ENCODE measurements at places on chromosomes 7 and 10. TPM values are rescaled to one million over a fixed set of nuclear protein-coding genes. Genes with fewer than 3 reads are reported as not detected.

- DNase-seq = peak; percentile 59
Measured at GRCh38 chr10:48634198-48634983, 29.5 kb upstream of the ARHGAP22 start.

Gene COL1A2
- total RNA-seq = 78.1 TPM

GRCh38 chr7:16559497-16560179 is 33.0 kb downstream of the LRRC72 start:
- no peak for DNase-seq

- no peak for DNase-seq
Measured at GRCh38 chr7:120862987-120863590, 5.1 kb upstream of the TSPAN12 start.

Gene FAM237B
- total RNA-seq = not detected

Gene NAT16
- total RNA-seq = not detected

GRCh38 chr7:39321909-39322498 is 244.2 kb upstream of the YAE1 start:
- no peak for DNase-seq

- no peak for DNase-seq
Measured at GRCh38 chr10:122234416-122234815, 36.7 kb upstream of the BTBD16 start.

DNA sequence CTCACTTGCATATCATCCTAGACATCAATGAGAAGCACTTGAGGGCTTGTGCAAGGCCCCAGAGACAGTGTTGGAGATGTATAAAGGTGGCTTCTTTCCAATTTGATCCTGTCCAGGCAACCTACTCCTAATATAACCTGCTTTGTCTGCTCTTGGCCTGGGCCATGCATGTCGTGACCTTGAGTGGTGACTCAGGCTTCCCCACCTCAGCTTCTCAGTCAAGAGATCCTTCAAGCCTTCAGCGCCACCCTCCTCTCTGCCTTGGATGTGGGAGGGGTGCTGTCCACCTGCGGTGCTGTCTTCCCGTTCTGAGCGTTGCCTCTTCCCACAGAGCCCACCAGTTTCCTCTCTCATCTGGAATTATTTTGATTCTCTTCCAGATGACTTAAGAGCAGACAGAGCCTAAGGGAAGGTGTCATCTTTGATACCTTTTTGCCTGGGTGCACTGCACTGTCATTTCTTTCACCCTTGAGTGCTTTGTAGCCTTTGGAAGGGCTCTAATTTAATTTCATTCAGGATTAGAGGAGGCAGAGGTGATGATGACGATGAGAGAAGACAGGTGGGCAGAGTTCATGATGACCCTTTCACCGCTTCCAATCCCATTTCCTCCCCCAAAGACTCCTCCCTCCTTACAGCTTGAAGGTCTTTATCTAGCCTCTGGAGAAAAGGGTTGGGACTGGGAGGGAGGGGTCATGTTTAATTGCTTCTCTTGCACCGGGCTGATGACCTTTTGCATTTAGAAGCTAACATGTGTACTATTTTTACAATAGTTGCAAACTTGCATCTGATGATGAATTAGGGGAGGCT is 6.9 kb downstream of the LSMEM1 start:
- DNase-seq = no peak

- DNase-seq = peak; percentile 93
Measured at GRCh38 chr10:96832721-96833219, 672 bp downstream of the LCOR start.

DNA sequence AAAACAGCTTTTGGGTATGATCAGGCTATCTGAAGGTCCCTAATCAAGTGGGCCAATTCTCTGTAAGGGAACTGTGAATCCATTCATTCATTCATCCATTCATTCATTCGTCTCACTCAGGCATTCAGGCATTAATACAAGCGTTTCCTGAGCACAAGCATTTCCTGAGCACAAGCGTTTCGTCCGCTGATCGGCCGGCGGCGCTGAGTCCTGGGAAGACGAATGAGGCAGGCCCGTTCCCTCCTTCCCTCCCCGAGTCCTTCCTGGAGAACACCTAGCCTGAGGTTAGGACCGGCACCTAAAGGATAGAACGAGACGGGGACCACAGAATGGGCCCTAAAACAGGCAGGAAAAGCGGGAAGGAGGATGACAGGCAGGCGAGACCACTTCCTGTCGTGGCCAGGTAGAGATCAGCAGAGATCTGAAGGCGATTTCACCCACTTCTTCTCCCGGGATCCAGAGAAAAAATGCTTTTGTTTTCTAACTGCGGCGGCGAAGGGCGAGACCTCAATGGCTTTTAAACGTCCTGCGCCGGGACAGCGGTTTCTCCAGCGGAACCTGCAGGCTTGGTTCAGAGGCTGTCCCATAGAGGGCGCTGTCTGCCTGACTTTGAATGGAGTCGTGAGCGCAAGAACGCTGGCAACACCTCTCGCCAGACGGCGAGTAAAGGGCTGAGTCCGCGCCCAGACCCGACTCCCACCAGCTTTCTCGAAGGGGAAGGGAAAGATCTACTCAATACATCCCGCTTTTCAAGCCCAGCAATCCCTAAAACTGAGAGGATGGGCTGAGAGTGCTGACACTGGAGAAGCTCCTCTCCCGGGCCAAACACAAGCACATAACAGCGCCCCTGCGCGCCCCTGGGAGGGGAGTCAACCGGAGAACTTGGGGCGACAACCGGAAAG is 2.9 kb upstream of the HMX3 start:
- peak; percentile 87 for DNase-seq

DNA sequence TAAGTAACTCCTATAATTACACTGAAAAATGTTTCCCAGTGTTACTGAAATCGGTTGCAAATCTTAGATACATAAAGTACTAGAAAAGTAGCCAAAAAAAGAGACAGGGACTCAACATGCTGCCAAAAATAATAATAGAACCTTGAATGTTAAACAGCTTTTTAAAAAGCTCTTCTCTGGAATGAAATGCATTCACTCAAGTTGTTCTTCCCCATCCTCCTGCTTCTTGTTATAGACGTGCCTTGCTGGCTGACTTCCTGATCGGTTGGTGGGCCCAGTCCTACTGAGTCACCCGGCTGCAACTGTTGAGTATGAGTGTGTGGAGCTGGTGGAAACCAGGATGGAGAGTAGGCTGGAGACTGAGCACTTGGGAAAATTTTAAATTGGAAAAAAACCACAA is 30.6 kb upstream of the RAPGEF5 start:
- peak; percentile 33 for DNase-seq

GRCh38 chr7:20790375-20790774 is 3.7 kb upstream of the SP8 start:
- DNase-seq = no peak

- DNase-seq = no peak
Measured at GRCh38 chr10:124735491-124736286, 8.5 kb downstream of the FAM53B start.

- DNase-seq = no peak
Measured at GRCh38 chr7:15891151-15891881, 204.8 kb upstream of the MEOX2 start.

DNA sequence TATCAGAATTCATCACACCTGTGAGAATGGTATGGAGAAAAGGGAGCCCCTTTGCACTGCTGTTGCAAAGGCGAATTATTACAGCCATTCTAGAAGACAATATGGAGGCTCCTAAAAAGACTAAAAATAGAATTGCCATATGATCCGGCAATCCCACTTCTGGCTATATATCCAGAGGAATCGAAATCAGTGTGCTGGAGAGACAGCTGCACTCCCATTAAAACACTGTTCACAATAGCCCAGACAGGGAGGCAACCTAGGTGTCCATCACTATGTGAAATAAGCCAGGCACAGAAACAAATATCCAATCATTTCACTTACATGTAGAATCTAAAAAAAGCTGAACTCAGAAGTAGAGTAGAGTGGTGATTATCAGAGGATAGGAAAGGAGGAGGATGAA is 26.0 kb upstream of the GJD4 start:
- DNase-seq = no peak

DNA sequence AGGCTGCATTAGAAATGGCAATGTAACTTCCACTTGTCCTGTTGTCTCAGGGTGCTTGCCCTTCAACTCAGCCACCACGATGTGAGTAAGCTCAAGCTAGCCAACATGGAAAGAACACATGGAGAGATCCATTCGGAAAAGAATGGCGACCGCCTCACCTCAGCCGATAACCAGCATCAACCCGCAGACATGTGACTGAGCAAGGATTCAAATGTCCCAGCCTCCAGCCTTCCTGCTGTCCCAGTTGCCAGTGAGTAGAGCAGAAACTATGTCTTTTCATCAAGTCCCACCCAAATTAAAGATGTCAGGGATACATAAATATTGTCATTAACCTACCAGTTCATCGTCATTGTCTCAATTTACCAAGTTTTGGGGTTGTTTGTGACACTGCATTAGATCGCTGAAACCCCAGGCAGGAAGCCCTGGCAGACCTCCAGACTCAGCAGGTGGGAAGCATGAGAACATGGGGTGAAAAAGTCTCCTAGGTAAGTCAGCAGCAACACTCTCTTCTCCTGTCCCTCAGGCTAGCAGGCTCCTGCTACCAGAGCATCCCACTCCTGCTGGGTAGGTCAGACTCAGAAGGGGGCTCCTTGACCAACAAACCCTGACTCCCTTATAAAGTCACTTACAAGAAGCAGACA is 67.0 kb downstream of the OSBPL3 start:
- DNase-seq = no peak

DNA sequence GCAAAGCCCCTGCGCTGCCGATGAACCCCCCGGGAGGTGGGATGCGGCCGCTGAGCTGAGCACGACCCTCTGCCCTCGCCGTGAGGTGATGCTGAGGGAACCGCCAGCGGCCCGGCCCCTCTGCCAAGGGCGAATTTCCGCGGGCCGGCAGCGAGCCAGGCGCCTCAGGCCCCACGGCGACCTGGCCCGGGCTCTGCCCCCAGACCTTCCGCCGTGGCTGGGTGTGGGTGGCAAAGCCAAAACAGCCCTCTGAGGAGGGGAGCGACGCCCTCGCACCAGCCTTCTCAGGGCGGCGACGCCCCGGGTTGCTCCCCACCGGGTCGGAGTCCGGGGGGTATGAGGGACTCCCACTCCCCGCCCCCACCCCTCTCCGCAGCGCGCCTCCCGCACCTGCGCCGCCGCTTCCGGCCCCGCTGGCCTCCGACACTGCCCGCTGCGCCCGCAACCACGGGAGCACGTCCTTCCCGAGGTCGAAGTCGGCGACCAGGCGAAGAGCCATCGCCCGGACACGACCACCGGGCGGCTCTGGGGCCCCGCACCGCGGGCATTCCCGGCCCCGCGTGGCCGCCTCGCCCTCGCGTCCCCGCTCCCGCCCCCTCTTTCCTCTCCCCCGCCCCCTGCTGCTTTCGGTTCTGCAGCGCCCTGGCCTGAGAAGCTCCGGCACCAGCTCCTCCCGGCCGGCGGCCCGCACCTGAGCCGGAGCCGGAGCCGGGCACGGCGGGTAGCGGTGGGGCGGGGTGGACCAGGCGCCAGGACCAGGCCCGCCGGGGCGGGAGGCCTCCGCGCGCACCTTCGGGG is at the start of gene GSAP:
Gene GSAP (minus strand): TSS at position 527 of the 798 bp plus-strand sequence. CDS start 28 bp downstream, at position 499.
- peak; percentile 83 for DNase-seq

DNA sequence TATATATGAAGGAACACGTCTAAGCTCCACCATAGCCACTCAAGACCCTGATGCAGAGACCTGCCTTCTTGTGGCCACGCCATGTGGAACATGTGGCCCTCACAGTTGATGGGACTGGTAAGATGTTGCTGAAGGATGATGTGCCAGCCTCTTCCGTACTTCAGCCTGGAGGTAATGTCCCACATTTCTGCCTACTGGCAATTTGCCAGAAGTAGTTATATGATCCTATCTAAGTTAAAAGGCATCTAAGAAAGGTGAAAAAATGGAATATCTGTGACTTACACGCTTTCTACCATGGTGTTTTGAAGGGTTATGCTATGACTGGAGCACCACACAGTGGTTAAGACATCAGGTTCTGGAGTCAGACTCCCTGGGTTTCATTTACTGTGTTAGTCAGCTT is 948.7 kb upstream of the GHITM start:
- DNase-seq = no peak

DNA sequence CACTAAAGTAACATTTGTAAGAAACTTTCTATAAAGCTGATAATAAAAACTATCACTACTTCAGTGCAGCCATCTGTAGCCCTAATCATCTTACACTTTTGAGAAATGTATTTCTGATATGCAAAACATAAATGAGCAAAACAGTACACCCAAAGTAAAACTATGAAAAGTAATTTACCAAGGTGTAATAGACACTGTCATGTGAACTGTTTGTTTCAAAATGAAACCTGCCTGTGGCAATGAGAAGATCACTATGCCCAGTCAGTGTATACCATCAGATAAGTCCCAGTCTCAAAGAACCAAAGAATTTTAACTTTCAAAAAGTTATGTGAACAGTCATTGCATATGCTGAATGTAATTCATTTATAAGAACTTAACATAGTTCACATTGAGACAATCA is 398.1 kb downstream of the CDC14C start:
- no peak for DNase-seq

DNA sequence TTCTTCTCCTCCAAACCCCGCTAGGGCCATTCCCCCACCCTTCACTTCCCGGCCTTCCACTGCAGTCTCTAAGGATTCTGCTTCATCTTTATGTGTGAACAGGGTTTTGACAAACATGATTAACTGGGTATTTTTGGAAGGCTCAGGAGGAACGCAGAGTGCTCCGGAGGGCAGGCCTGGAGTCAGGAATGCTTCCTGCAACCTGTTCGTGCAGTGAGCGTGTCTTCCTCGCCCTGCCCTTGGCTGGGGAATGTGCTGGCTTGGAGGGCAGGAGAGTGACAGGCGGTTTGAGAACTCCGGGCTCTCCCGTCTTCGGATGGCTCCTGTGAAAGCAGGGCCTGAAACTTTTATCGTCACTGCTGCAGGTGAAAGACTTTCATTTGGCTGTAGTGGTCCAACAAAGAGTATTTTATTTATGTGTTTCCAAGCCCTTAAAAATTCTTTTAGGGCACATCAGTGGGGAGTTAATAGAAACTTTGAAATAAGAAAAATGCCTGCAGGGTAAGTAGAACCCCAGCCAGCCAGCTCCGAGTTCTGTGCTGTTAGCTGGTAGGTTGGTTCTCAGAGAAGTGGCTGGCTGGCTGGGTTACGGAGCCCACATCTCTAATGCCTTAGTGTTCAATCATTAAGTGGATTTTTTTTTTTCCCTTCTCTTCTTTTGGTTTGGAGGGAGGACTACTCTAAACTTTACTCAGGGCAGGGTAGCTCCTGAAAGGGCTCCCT is 51.0 kb downstream of the TCF7L2 start:
- peak; percentile 65 for DNase-seq

GRCh38 chr10:49213211-49213610 is 25.0 kb upstream of the TMEM273 start:
- no peak for DNase-seq

GRCh38 chr10:132555648-132556575 is 18.3 kb downstream of the INPP5A start:
- DNase-seq = no peak

Gene LIPM
- total RNA-seq = not detected

DNA sequence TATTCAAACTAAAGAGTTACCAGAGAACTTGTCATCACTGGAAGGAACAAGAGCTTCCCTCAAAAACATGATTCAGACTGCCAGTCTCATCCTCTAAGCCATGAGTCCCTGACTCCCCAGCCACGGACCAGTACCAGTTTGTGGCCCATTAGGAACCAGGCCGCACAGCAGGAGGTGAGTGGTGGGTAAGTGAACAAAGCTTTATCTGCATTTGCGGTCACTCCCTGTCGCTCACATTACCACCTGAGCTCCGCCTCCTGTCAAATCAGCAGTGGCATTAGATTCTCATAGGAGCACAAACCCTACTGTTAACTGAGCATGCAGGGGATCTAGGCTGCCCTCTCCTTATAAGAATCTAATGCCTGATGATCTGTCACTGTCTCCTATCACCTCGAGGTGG is 42.2 kb upstream of the C10orf90 start:
- DNase-seq = no peak

GRCh38 chr7:47852330-47853245 is 95.7 kb downstream of the PKD1L1 start:
- no peak for DNase-seq

- no peak for DNase-seq
Measured at GRCh38 chr10:49367600-49367999, 28.3 kb downstream of the DRGX start.

Gene BMPER
- 0.59 TPM for total RNA-seq

Measured in left ventricle myocardium superior (tissue), 1 donor.